ENCODE measurements at places on chromosomes 2 and 18. TPM values are rescaled to one million over a fixed set of nuclear protein-coding genes. Genes with fewer than 3 reads are reported as not detected.

Gene TCF23
- total RNA-seq = not detected

GRCh38 chr2:58826795-58827194 is 585.7 kb upstream of the FANCL start:
- no peak for DNase-seq

DNA sequence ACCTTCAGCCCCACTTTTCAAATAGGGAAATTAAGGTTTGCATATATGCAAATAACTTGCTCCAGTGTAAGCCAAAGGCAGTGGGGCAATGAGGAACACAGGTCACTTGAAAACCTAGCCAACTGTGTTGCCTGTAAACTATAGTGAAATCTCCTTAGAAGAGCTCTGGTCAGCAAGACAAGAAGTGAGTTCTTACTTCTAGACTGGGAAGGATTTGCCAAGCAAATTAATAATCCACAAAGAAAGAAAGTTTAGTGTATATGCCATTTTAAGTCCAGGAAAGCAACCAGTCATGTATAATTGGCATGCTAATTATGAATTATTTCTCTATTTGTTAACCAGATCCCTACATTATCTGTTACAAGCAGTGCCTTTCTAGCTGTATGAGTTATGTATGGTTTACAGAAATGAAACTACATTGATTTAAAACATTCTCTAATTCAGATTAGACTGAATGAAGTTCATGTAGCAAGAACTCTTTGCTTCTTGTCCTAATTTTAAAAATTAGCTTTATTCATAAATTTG is 129.9 kb downstream of the MTX2 start:
- DNase-seq = no peak

- no peak for DNase-seq
Measured at GRCh38 chr2:181170256-181170655, 189.9 kb downstream of the UBE2E3 start.

- DNase-seq = no peak
Measured at GRCh38 chr2:217316743-217317142, 456.9 kb upstream of the TNP1 start.

GRCh38 chr18:78518805-78519204 is 460.8 kb upstream of the SALL3 start:
- no peak for DNase-seq

- no peak for DNase-seq
Measured at GRCh38 chr2:27765621-27766286, 5.8 kb upstream of the MRPL33 start.

- DNase-seq = no peak
Measured at GRCh38 chr18:5419030-5419429, 123.5 kb upstream of the ZBTB14 start.
